ENCODE measurements at places on chromosomes 11 and 22.

DNA sequence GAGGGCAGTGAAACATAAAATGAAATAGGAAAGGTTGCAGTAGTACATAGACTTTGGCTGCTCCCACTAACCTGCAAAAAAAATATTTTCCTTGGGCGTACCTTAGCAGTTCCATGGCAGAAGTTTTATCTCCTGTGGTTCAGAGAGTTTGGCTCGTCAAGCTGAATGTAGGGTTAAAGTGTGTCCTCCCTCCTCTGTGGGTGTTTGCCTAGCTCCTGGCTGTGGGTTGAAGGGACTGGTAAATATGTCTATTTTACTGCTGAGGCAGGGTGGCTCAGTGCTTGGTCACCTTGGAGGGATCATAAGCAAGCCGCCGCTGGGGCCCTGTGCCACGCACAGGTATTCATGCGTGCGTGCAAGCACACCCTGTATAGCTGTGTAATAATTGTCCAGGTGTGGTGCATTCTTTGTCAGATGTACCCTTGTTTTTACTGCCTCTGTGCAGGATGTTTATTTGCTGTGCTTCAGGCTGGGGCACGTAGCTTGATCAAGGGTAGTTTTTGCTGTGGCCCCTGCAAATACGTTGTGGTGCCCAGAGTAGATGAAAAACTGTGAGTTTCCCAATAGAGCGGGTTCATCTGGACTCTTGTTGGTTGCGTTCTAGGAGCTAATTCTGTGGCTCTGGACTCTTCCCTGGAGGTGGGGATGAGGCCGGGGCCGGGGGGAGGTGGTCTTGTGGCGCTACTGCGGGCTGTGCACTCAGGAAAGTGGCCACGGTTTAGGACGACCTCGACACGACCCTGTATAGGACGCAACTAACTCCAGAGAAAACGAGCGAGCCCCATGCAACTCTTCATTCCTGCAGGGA is 732 bp upstream of the SORL1 start:
- no peak for DNase-seq

- DNase-seq: no peak
Observed at GRCh38 chr22:50398831-50399648, 55.9 kb downstream of the PPP6R2 start.

GRCh38 chr11:120893440-120894201 is 130.3 kb upstream of the TBCEL start:
- DNase-seq: no peak

- DNase-seq: no peak
Observed at GRCh38 chr11:117071344-117071787, 26.9 kb downstream of the SIK3 start.

DNA sequence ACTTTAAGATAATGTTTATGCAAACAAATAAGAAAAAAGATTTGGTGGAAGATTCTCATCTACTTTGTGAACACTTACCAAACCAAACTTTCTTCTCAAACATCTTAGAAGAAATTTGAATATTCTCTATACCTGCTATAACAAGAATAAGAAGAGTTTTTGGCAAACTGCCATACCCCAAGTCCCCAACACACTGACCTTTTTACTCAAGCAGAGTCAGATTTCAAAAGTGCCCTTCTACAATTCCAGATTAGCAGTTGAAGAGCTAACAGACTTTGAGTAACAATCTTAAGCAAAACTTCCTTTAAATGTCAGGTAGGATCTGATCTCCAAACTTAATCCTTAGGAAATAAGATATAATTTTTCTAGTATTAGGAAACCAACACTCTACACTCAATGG is 33.9 kb downstream of the TSG101 start:
- no peak for DNase-seq

GRCh38 chr11:70671611-70672010 is 273.3 kb downstream of the CTTN start:
- DNase-seq: no peak

- DNase-seq: no peak
Observed at GRCh38 chr11:33110083-33110482, 51.2 kb downstream of the CSTF3 start.

- no peak for DNase-seq
Observed at GRCh38 chr22:47997052-47997590, 1234.7 kb downstream of the TBC1D22A start.

GRCh38 chr22:32777987-32778386 is 23.5 kb upstream of the TIMP3 start:
- DNase-seq: no peak

DNA sequence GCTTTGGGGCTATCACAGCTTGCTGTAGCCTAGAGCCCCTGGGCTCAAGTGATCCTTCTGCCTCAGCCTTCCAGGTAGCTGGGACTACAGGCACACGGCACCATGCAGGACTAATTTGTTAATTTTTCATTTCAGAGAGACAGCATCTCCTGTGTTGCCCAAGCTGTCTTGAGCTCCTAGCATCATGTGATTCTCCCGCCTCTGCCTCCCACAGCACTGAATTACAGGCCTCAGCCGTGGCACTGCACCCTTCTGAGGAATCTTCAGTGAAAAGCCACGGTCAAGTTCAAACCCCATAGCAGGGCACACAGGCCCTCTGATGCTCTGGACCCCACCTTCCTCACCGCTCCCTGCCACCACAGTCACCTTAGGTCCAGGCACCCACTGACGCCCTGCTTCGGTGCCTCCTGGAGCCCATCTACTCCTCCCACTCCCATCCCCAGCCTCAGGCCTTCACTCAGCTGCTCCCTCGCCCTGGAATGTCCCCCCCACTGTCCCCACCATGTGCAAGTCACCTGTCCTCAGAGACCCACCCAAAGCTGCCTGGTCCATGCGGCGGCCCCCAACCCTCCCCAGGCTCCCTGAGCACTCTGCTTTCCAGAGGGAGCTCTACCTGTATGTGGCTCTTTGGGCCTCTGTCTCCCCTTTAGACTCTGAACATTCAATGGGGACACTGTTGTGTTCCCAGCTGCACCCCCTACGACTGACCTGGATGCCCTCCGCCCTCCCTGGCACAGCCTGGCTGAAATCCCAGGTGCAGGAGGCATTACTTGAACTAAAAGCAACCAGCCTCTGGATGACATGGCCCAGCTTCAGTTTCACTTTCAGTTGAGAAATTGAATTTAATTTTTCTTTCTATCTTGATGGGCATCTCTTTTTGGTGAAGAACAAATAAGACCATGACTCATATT is 1.6 kb downstream of the APOL2 start:
- DNase-seq: no peak

GRCh38 chr11:72221386-72222075 is 3.0 kb upstream of the INPPL1 start:
- DNase-seq: no peak

GRCh38 chr11:19560156-19560555 is 152.5 kb upstream of the NAV2 start:
- no peak for DNase-seq

DNA sequence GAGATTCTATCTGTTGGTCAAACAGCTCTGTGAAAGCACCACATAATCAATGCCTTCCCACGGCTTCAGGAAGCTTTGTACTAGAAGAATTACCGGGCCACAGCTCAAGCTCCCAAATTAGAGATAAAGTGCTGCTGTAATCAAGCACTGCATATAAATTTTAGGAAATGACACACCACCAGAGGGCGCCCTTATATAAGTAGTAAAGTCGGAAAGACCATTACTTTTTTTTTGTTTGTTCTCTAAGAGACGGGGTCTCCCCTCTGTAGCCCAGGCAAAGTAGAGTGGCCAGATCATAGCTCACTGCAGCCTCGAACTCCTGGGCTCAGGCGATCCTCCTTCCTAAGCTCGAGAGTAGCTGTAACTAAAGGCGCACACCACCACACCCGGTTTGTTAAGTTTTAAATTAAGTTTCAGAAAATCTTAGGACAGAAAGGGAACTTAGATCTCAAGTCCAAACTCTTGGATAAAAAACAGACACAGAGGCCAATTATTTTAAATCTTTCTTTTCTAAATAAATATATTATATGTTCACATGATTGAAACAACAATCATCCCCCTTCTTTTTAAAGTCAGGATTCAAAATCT is 32.6 kb downstream of the PRCP start:
- peak; percentile 65 for DNase-seq

GRCh38 chr11:128663824-128664223 is 30.0 kb upstream of the FLI1 start:
- no peak for DNase-seq

DNA sequence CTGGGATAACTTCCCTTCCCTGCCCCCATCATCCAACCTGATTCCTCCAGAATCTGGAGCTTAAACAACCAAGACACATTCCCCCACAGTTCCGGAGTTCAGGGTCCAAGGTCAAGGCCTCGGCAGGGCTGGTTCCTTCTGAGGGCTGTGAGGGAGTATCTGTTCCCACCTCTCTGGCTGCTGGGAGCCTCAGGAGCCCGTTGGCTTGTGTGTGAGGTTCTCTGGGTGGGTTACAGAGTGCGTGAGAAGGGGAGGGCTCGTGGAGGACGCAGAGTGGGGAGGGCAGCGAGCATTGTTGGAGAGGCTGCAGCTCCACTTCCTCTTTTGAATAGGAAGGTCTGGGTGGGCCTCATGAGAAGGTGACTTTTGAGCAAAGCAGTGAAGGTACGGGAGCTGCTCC is 8.5 kb downstream of the SERHL2 start:
- DNase-seq: peak; percentile 82

DNA sequence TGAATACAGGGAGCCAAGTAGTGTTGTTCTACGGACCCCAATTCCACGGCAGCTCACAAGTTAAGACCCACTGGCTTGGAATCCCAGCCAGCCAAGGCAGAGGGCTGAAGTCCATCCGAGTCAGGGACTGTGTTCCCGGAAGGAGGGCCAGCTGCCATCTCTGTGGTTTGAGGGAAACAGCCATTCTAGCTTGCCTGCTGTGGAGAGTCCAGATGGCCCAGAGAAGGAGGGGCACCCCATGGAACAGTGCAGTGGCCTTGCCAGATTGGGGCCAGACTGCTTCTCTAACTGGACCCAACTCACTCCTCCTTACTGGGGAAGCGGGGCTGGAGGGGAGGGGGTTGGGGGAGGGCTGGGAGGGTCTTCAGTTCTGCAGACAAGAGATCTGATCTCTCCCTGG is 156.4 kb downstream of the FAM181B start:
- DNase-seq: no peak

DNA sequence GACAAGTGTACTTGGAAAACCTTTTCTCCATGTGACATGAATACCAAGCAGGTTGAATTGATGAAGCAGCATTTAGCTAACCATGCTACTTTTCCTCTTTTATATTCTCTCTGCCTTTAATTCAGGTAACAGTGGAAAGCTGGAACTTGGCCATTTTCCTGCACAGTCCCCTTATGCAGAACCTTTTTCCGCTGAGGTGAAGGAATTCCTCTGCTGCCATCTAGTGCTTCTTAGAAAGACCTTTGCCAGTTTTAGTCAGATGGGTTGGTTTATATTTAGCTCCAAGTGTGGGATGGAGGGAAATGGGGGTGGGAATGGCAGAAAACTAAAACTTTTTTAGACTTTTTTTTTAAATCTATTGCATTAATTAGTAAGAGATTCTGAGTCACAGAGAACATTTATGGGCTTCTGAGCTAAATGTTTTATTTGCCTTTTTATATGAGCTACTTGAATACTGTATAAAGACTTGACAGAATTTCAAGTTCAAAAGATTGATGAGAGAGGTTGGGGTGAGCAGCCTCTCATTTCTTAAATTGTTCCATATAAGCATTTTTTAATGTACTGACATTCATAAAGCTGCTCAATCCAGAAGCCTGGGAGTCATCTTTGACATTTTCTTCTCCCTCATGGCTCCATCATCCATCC is 153.9 kb upstream of the ZC3H12C start:
- DNase-seq: no peak

- no peak for DNase-seq
Observed at GRCh38 chr22:47143249-47143938, 380.9 kb downstream of the TBC1D22A start.

DNA sequence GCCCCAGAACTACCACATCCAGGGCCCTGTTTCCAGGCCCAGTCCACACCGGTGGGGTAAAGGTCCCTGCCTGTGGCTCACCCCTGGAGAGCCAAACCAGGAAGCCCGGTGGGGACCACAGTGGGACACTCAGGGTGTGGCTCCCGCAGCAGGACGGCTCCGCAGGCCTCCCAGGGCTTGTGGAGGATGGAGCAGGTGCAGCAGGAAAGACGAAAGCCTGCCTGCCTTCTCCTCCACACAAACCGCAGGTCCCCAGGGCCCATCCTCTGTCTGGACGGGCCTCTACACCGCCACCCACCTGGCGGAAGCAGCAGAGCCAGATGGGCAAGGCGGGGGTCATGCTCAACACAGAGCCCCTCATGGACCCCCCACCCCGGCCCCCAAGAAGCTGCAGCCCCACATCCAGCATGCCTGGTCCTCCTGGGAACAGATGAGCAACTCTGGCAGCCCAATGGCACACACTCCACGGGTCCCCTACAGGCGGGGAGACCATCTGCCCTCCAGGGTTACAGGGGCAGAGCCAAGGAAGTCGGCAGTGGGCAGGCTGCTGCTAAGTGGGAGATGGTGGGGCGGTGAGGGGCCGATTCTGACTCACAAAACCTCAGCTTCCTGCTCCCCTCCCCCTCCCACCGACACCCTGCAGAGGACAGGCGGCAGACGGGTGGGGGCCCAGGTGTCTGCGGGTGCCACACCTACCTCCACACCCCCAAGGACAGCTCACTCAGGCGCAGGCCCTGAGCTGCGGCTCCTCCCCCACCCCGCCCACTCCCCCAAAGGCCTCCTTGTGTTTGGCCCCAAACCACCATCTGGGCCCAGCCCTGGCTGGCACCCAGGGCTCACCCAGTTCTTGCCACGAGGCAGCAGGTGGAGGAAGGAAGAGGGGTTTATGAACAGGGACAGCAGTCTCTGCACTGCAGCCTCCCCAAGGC is 5.2 kb downstream of the SBF1 start:
- DNase-seq: no peak

GRCh38 chr11:58844361-58845005 is at the start of gene GLYATL2:
Gene GLYATL2, minus strand, starts transcription at chr11:58844704. Its CDS starts 5,092 bp downstream, at chr11:58839612.
- no peak for DNase-seq

DNA sequence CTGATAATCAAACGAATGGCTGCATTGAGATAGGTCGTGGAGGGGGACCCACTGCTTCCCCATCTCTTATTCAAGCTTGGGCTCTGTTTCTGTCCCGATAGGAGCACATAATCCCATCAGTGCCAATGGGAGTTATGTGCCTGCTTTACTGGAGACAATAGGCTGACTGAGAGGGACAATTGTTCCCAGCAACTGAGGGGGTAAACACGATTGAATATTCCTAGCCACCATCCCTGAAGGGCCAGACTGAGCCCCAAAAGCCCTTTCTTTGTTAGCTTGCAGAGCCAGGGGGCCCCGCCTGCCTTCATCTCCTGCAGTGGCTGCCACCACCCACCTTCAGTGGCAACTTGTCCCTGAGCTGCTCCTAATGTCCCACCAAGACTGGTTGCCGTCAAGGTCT is 172.8 kb upstream of the NAV2 start:
- no peak for DNase-seq

- no peak for DNase-seq
Observed at GRCh38 chr11:121274332-121274991, 18.1 kb upstream of the SC5D start.

Measured in ovary (tissue), 10 donors.